ENCODE measurements at places on chromosomes 1 and 21. TPM values are rescaled to one million over a fixed set of nuclear protein-coding genes. Genes with fewer than 3 reads are reported as not detected.

The TSPAN1 gene
- polyA plus RNA-seq: 2.1 TPM

The PRAMEF11 gene
- polyA plus RNA-seq: not detected

The CFAP107 gene
- not detected for polyA plus RNA-seq

The ARTN gene
- polyA plus RNA-seq: 0.49 TPM

The BTF3L4 gene
- polyA plus RNA-seq: 46.8 TPM

The CHIA gene
- not detected for polyA plus RNA-seq

The NCDN gene
- polyA plus RNA-seq: 15.7 TPM

The PLEKHN1 gene
- 3.2 TPM for polyA plus RNA-seq

The WARS2 gene
- 5.9 TPM for polyA plus RNA-seq

The RYR2 gene
- polyA plus RNA-seq: not detected

GRCh38 chr1:195141294-195141693 is 1466.9 kb downstream of the KCNT2 start:
- DNase-seq: no peak

GRCh38 chr1:9689011-9689706 is 37.6 kb downstream of the PIK3CD start:
- DNase-seq: peak; percentile 61

DNA sequence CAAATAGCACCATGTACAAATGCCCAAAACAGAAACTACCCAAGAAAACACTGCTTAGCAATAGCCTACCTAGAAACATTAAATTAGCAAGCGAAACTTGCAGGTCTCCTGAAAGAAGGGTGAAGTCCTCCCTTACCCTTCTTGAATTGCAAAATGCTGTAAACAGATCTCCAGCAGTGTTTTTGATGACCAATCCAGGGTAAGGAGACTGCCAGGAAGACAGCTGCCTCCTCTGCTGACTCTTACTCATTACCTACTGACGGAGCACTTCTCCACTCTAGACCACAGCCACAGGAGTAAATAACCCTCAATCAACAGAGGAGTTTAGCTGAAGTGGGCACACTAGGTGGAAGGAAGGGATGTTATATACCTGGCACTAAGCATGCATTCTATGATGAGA is 32.2 kb upstream of the GADD45A start:
- peak; percentile 29 for DNase-seq

GRCh38 chr1:220514256-220514655 is 13.7 kb upstream of the MARK1 start:
- no peak for DNase-seq

GRCh38 chr1:67724928-67725560 is 40.0 kb downstream of the GADD45A start:
- no peak for DNase-seq

- no peak for DNase-seq
Measured at GRCh38 chr1:155219592-155220031, 11.1 kb downstream of the MTX1 start.

DNA sequence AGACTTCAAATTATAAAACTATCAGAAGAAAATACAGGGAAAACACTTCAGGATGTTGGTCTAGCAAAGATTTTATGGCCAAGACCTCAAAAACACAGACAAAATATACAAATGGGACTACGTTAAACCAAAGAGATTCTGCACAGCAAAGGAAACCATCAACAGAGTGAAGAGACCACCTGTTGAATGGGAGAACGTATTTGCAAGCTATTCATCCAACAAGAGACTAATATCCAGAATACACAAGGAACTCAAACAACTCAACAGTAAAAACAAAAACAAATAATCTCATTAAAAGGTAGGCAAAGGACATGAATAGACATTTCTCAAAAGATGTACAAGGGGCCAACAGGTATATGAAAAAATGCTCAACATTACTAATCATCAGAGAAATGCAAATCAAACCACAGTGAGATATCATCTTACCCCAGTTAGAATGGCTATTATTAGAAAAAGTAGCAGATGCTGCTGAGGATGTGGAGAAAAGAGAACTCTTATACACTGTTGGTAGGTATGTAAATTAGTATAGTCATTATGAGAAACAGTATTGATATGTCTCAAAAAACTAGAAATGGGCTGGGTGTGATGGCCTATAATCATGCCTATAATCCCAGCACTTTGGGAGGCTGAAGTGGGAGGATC is 112.6 kb downstream of the LRIG2 start:
- no peak for DNase-seq

DNA sequence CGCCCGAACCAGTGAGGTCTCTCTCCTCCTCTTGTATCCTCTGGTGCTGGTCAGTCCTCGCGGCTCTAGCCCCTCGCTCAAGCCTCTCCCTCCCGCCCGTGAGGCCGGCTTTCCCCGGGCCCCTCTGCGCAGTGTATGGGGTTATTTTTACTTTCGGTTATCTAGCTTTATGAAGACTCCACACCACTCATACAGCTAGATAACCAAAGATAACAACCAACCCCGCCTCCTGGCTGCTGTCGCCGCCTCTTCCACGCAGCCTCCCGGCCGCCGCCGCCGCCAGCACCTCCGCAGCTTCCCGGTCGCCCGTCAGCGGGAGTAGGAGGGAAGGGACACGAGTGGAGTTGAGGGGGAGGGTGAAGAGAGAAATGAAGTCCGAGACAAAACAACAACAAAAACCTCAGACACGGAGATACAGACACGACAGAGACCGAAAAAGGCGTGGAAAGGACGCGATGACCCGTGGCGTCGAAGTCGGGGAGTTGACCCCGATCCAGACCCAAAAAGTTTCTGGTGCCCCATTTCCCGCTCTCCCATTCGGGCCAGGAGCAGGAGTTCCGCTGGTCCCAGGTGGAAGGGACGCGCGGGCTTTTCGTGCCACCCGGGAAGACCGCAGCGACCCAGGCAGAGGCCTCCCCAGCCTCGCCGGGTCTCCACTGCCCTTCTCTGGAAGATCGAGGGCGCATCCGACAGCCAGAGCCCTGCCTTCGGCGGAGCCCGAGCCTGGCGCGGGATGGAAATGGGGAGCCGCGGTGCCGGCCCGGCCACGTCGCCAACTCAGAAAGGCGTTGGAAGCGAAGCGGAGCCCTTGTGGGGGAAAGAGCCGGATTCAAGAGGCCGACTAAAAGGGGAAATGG is 51.4 kb downstream of the RHBG start:
- DNase-seq: no peak

GRCh38 chr1:6262555-6263420 is 1.9 kb upstream of the GPR153 start:
- no peak for DNase-seq

DNA sequence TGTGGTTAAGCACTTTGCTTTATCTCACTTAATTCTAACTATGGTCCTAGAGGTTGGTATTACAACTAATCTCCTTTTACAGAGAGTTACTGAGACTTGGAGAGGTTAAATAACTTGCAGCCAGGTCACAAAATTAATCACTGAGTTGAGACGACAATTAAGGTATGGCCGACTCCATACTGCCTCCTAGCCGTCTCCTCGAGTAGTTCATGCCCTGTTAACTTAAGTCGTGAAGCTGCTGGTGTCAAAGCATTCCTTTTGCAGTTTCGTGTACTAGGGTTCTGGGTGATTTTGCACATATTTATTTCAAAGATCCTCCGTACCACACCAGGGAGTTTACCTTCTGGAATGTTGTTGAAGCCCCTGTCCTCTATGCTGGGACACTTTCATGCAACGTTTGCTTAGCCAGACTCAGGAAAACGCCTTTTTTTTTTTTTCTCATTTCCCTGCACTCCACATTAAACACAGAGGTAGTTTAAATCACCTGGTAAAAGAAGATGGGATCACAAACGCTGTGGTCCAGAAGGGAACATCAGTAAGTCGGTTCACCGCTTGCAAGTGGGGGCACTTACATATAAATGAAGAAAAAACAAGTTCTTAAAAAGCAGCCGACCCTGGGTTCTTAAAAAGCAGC is 570 bp upstream of the NEK7 start:
- DNase-seq: peak; percentile 85

- DNase-seq: no peak
Measured at GRCh38 chr1:222241410-222241809, 306.5 kb downstream of the HHIPL2 start.

DNA sequence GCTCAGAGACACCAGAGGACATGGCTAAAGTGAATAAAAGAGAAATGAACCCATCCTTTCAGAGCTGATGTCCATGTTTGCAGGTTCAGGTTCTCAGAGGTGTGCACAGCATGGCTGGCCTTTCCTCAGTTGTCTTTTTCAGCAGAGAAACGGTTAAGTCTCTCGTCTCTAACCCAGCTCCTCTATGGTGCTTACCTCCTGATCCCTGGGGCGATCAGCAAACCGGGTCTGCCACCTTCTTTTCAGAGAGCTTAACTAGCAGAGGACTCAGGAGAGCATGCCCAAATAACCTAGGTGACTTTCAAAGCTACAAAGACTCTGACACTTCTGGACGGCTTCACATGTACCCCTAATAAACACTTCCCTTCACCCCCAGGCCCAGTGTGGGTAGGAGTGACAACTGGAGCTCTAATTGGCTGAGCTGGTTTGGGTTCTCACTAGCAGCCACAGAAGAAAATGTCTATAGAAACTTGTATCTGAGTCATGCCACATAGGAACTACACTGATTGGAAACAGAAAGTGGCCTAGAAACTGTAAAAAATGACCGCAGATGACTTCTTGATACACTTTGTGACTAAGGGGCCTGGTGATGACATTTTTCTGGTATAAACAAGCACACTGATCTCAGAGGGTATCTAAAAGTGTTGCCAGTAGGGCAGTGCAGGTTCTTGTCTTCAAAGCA is at the start of gene AIM2:
AIM2 (minus strand) TSS at position 329 of the 682 bp plus-strand sequence. CDS start 3,267 bp downstream, outside the sequence.
- DNase-seq: no peak

GRCh38 chr1:17293681-17294425 is 14.1 kb upstream of the PADI4 start:
- DNase-seq: no peak
